ENCODE measurements at places on chromosomes 2 and 18.
A peak's percentile ranks its signal among the peaks of the same experiment; 100 is the strongest.

DNA sequence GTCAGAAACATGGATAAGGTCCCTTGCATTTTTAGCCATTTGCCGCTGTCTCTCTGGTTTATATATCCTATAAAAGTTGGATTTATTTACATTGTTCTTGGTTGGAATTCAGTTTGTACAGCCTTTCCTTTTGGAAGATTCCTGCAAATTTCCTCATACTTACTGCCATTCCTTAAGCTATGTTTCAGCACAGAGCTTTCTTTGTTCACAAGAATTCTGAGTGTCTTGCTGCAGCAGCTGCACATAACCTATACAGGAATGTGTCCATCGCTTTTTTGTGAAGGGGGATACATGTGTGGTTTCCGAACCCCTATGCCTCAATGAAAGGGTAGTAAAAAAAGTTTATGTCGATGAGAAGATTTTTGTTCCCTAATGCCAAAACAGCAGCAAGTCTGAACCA, 48.3 kb upstream of the CCDC68 start:
- no peak for DNase-seq

GRCh38 chr2:181104512-181105115, 124.2 kb downstream of the UBE2E3 start:
- peak; percentile 73 for DNase-seq

DNA sequence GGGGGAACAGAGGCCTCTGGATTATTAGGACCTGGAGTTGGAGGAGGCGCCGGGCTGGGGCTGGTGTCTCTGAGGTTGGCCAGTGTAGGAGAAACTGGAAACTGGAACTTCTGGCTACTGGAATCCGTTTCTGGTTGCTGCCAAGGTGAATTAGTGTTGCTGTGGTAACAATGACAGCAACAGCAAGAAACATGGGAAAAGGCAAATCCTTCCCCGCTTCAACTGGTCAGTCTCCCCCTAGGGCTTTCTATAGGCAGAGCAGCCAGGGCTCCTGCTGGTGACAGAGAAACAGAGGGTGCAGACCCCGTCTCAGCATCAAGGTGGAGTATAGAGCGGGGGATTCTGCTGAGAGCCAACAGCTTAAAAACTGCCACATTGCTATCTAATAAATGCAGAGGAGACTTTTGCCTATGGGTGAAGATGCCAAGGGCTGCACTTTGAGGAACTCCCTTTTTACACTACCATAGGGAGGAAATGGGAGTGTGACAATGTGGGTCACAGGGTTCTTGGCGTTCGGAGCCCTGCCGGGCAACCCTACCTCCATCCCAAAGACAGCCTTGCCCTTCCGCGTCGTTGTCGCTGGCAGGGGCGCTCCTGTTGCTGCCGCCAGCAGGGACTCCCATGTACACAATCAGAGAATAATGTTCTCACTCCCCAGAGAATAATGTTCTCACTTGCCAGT, 81.4 kb upstream of the CABLES1 start:
- peak; percentile 49 for DNase-seq

DNA sequence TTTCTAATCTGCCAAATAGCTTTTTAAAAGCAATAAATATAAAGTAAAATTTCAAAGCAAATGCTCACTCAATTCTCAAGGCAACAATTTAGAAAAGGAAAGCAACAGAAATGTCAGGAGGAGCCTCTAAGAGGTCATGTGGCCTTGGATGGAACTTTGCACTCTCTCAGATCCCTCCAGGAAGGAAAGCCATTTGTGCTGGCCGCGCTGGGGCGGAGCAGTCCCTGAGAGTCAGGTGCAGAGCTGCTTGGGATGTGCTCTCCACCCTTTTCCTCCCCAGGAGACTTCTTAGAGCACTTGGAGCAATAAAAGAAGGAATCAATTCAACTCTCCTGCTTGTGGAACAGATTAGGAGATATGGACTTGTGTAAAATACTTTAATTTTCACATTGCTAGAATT, 379.8 kb upstream of the LINC00305 start:
- DNase-seq, result no peak

GRCh38 chr2:134897932-134898331, 20.7 kb upstream of the CCNT2 start:
- DNase-seq, result peak; percentile 4

GRCh38 chr2:167783261-167784083, 463.9 kb downstream of the STK39 start:
- peak; percentile 20 for DNase-seq

DNA sequence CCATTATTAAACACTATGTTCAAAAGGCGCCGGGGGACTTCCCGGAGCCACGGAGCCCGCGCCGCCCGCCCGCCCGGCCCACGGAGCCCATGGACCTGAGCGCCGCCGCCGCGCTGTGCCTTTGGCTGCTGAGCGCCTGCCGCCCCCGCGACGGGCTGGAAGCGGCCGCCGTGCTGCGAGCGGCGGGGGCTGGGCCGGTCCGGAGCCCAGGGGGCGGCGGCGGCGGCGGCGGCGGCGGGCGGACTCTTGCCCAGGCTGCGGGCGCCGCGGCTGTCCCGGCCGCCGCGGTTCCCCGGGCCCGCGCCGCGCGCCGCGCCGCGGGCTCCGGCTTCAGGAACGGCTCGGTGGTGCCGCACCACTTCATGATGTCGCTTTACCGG, 197 bp downstream of the GDF7 start:
- DNase-seq, result no peak

DNA sequence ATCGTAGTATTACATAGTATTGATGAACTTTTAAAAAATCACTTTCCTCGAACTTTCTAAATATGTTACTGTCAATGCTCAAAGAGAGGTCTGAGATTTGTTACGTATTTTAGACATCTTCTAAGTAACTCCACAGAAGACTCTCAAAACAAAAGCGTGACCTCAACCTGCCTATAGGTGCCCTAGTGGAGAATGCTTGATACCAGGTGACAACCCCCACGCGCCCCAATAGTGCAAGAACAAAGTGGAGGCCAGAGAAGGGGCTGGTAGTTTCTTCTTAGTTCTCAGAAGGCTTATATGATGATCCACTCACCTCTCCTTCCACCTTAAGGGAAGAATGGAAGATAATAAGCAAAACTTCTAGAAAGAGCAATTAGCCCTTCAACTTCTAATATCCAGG, 102.6 kb downstream of the ANKRD44 start:
- DNase-seq, result no peak

DNA sequence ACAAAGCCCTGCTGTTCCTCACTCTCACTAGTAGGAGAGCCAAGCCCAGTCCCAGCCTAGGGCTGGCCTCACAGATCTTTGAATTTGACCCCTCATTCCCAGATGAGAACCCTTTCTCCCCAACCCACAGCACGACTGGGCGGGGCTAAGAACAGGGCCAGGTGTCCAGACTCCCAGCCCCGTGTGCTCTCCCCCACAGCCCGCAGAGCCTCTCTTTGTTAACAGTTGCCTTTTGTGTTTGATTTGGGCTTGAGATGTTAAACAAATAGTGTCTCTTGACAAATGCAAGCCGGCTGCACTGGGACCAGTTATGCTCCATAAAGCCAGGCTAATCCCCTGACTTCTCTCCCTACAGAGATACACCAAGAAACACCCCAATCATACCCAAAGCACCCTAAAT, 4.7 kb upstream of the KCNK3 start:
- DNase-seq, result no peak

- no peak for DNase-seq
Observed at GRCh38 chr2:143933946-143934569, 585.9 kb downstream of the ZEB2 start.

DNA sequence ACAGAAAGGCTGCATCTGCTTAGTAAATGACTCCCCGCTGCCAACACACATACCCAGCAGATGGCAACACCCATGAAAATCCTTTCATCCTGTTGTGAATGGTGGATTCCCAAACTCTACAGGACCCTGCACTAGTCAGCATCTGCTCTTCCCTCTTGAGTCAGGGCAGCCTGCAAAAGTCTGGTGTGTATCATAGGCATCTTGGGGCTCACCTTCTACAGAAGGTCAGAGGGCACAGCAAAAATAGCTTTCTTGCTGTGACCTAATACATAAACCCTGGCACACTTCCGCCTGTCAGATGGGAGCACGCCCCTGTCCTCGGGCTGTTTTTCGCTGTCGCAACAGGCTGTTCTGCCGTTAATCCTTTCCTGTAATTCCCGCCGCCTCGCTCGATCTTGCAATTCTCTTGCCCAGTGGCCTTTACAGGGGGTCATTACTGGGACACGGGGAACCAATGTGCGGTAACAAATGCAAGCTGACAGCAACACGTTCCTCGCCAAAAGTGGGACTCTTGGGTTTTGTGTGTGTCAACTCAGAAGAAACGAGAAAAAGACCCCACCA, 19.9 kb upstream of the SCYGR1 start:
- no peak for DNase-seq

DNA sequence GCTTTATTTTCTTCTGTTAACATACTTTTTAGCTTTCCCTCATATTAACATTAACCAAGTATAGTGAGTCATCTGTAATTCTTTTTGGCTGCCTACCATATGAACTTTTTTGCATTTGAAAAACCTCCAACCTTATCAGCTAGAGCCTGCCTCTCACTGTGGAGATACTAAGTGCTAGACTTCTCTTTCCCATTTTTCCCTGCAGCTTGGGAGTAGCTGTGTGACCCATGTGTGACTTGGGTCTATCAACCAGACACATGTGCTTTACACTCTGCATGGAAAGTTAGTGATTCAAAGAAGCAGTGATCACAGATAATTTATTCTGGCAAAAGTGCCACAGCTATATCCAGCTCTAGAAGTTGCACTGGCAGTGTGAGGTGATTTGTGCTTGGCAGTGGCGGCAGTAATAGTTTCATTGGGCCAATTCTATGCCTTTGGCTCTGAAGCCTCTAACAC, 36.3 kb downstream of the PREPL start:
- DNase-seq, result peak; percentile 46

- no peak for DNase-seq
Observed at GRCh38 chr2:177289824-177290628, 25.5 kb upstream of the NFE2L2 start.

DNA sequence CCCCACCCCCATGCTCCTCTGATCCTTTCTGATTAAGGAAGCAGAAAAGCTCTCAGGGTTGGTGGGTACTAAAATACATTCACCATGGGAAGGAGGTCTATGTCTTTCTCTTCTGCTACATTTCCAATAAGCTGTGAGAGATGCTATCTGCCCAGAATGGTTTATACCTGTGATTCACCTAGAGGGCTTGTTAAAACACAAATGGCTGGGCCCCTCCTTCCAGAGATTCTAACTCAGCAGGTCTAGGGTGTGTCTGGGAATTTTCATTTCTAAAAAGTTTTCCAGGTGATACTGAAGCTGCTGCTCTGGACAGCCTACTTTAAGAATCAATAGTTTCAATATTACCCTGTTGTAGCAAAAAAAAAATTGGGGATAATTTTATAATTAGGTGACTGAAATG, 772.2 kb upstream of the ZEB2 start:
- DNase-seq, result no peak

All from fibroblast of skin of scalp (primary cell).